Cardiac muscle cell (in vitro differentiated cells and primary cell): ENCODE measurements at places on chromosomes 11 and 22. TPM values are rescaled to one million over a fixed set of nuclear protein-coding genes. Genes with fewer than 3 reads are reported as not detected.

GRCh38 chr11:12193515-12194336 is 83.3 kb downstream of the MICAL2 start:
- no peaks in the 10 kb centered on the region for H3K27me3 ChIP-seq
- peak overlapping the region; percentile 72 for H3K27ac ChIP-seq
- no peak overlapping the region for H3K4me3 ChIP-seq
- H3K4me1 ChIP-seq = peaks cover 57% of the 10 kb centered on the region
- no peak for DNase-seq

- no peak overlapping the region for H3K4me3 ChIP-seq
- H3K27me3 ChIP-seq = no peaks in the 10 kb centered on the region
- no peaks in the 10 kb centered on the region for H3K4me1 ChIP-seq
- no peak for DNase-seq
- H3K36me3 ChIP-seq = no peaks in the 10 kb centered on the region
- H3K27ac ChIP-seq = no peak overlapping the region
These were observed 40.2 kb upstream of the B3GAT1 start for GRCh38 chr11:134452026-134452837.

DNA sequence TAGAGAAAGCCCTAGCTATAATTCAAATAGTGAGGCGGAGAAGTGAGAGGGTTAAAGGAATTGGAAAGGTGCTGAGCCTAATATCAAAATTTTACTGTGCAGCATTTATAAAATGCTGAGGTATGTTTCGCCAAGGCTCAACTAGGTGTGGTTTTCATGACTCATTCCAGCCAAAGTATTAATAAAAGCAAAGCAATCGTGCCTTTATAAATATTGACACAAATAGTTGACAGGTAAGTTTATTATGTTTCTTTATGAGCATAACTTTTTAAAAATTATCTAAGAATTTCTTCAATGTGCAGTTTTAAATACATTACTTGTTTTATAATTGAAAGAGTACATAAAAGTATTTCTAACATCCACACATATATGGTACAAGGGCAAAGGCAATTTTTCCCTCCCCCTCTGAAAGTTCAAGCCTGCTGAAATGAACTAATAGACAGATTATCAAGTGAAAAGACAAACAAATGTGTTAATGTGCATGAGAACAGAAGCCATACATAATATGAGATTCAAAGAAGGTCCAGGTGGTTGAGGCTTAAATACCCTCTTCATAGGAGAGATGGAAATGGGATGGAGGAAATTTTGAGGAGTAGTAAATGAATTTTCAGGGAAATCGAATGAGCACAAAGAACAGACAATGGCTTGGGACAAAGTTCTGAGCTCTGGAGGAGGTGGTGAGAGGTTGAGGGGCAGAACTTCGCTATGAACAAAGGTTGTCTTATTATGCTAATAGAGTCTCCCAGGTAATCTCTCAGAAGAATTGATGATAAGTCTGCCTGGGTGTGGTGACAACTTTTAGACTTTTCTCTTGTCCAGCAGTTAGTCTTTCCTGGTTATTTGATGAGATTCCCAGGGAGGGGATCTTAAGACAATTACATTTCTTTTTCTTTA is 326.5 kb downstream of the BUD13 start:
- no peak overlapping the region for H3K27ac ChIP-seq
- H3K27me3 ChIP-seq = no peaks in the 10 kb centered on the region
- peaks cover 8% of the 10 kb centered on the region for H3K4me1 ChIP-seq
- no peaks in the 10 kb centered on the region for H3K36me3 ChIP-seq
- no peak overlapping the region for H3K4me3 ChIP-seq
- DNase-seq = no peak

GRCh38 chr11:114448749-114449482 is 9.6 kb downstream of the REXO2 start:
- DNase-seq = no peak
- H3K27me3 ChIP-seq = no peaks in the 10 kb centered on the region
- H3K4me1 ChIP-seq = peaks cover 11% of the 10 kb centered on the region
- peaks cover 21% of the 10 kb centered on the region for H3K36me3 ChIP-seq
- no peak overlapping the region for H3K4me3 ChIP-seq

- H3K27me3 ChIP-seq = no peaks in the 10 kb centered on the region
- H3K27ac ChIP-seq = peak overlapping the region; percentile 68
- no peak overlapping the region for H3K4me3 ChIP-seq
- DNase-seq = no peak
- peaks cover 21% of the 10 kb centered on the region for H3K4me1 ChIP-seq
These were observed 43.2 kb upstream of the RDX start for GRCh38 chr11:110339456-110340250.

- no peaks in the 10 kb centered on the region for H3K36me3 ChIP-seq
- peaks cover 68% of the 10 kb centered on the region for H3K27me3 ChIP-seq
- peak; percentile 26 for DNase-seq
- H3K27ac ChIP-seq = no peak within 1 kb of the TSS
These were observed at the start of gene TMEM45B for GRCh38 chr11:129815596-129816461. TSS of gene TMEM45B (plus strand) at chr11:129815848. CDS start at chr11:129852483, 36,635 bp downstream.

- H3K27me3 ChIP-seq = no peaks in the 10 kb centered on the region
- H3K4me1 ChIP-seq = peaks cover 25% of the 10 kb centered on the region
- H3K4me3 ChIP-seq = no peak overlapping the region
- H3K36me3 ChIP-seq = no peaks in the 10 kb centered on the region
These were observed 63.3 kb downstream of the SYT9 start for GRCh38 chr11:7314811-7315604.

DNA sequence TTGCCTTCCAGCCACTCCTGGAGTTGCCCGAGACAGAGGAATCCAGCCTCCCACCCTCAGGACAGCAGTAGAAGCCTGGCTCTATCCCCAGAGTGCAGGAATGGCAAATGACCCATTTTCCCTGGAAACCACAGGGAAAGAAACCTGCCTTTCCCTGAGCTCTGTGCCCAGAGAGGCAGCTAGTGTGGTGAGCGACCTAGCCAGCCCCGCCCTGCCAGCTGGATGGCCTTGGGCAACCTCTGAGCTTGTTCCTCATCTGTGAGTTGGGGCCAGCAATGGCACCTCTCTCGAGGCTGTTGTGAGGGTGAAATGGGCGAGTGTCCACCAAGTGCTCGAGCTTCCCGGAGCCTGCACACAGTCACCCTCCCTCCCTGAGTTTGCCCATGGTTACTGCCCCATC is 3.7 kb downstream of the OMP start:
- H3K27ac ChIP-seq = no peak overlapping the region
- no peak overlapping the region for H3K4me3 ChIP-seq
- no peaks in the 10 kb centered on the region for H3K36me3 ChIP-seq

DNA sequence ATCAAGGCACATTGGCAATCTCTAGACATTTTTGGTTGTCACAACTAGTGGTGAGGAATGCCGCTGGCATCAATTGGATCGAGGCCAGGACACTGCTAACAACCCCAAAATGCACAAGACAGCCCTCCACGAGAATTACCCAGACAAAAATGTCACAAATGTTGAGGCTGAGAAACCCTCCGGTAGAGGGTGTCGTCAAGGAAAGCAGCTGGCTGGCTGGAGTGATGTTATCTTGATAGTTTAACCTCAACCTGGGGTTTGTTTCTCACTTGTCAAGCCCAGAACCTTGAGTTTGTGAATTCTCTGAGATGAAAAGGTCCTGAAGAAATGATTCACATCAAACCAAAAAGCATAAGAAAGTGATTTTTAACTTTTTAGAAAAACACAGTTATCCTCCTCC is 21.1 kb upstream of the TMPRSS13 start:
- peaks cover 4% of the 10 kb centered on the region for H3K4me1 ChIP-seq
- no peaks in the 10 kb centered on the region for H3K36me3 ChIP-seq
- H3K27ac ChIP-seq = no peak overlapping the region
- DNase-seq = peak; percentile 6

DNA sequence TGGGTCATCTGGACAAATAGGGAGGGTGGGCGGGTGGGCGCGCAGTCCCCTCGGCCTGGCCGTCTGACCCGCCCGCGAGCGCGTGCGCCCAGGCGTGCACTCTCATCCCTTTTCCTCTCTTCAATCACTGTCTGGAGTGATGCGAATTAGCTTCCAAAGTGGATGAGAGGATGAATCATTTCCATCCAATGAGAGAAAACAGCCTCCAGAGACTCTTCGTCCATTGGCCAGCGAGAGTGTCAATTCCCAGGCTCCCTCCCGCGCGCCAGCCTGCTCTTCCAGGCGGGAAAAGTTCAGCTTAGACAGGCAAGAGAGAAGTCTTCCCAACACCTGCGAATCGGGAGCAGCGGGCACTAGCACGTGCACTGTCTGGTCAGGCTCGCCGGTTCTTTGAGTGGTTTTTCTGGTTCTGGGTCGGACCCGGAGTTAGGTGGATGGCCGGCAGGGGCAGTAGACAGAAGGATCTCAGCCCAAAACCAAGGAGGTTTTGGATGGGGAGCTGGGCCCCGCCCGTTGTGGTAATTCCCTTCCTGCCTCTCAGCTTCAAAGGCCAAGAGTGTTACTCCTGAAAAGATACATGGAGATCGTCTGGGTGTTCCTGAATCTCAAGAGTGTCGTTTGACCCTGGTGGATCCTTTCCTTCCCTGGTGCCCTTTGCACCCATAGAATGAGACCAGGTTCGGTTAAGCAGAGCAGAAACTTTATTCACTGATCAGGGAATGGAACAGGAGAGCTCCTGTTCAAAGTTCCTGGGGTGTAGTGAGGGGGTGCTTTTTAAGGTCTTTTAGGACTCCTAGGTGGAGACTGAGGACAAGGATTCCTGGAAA is 33.4 kb upstream of the GLYATL1 start:
- DNase-seq = peak; percentile 89
- no peaks in the 10 kb centered on the region for H3K4me1 ChIP-seq
- H3K27ac ChIP-seq = no peak overlapping the region
- peak overlapping the region; percentile 26 for H3K4me3 ChIP-seq
- peaks cover 79% of the 10 kb centered on the region for H3K27me3 ChIP-seq

DNA sequence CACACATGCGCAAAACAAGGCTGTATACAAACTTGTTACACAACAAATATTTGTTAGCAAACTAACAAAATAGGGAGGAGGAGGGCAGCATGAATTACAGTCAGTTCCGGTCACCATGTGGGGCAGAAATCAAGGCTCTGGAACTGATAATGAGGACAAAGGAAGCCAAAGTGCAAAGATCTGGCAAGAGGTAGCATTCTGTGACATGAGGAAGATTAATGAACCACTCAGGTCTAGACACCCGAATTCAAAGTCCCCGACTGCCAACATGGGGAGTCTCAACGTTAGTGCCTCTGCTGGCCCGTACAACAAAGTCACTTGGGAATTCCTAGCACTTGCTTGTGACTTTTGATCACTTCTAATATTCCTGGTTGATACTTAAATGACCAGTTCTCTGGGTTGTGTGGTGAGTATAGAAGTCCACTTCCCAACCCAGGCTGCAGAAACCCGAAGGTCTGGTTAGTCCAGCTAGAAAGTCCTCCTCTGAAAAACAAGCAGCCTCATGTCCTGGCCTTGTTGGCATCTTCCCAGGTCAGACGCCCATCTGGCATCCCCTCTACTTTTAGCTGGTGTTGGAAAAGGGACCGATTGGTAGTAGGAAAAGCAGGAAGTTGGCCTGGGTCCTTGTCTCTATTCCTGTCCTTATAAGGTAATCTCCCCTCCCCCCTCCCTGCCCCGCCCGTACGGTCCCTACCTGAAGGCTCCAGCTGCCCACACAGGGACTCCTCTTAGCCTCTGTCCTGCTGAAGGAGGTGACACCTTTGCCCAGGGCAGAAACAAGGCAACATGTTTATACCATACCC is 1.6 kb downstream of the SUN2 start:
- H3K36me3 ChIP-seq = peaks cover 24% of the 10 kb centered on the region
- H3K4me3 ChIP-seq = peak overlapping the region; percentile 84
- H3K27me3 ChIP-seq = no peaks in the 10 kb centered on the region
- peaks cover 2% of the 10 kb centered on the region for H3K4me1 ChIP-seq
- peak; percentile 41 for DNase-seq

GRCh38 chr22:24435861-24436371 is 8.5 kb downstream of the ADORA2A start:
- no peaks in the 10 kb centered on the region for H3K27me3 ChIP-seq
- no peak overlapping the region for H3K27ac ChIP-seq
- H3K4me1 ChIP-seq = no peaks in the 10 kb centered on the region

- peaks cover 31% of the 10 kb centered on the region for H3K4me1 ChIP-seq
- peaks cover 7% of the 10 kb centered on the region for H3K36me3 ChIP-seq
- H3K27ac ChIP-seq = no peak overlapping the region
- H3K27me3 ChIP-seq = no peaks in the 10 kb centered on the region
- no peak overlapping the region for H3K4me3 ChIP-seq
These were observed 12.0 kb downstream of the PDHX start for GRCh38 chr11:34928268-34928959.

- H3K27me3 ChIP-seq = no peaks in the 10 kb centered on the region
- no peaks in the 10 kb centered on the region for H3K36me3 ChIP-seq
- no peak overlapping the region for H3K27ac ChIP-seq
- DNase-seq = peak; percentile 29
These were observed 76.5 kb upstream of the ZBED5 start for GRCh38 chr11:10934293-10934860.

- DNase-seq = peak; percentile 98
- no peaks in the 10 kb centered on the region for H3K4me1 ChIP-seq
- H3K4me3 ChIP-seq = no peak overlapping the region
- H3K27ac ChIP-seq = no peak overlapping the region
These were observed 6.7 kb downstream of the IL18 start for GRCh38 chr11:112156956-112157766.

- DNase-seq = peak; percentile 11
- no peak overlapping the region for H3K27ac ChIP-seq
- H3K36me3 ChIP-seq = peaks cover 11% of the 10 kb centered on the region
- H3K4me1 ChIP-seq = no peaks in the 10 kb centered on the region
- H3K4me3 ChIP-seq = no peak overlapping the region
These were observed 27.3 kb downstream of the SERGEF start for GRCh38 chr11:17985517-17985916.

GRCh38 chr11:114705280-114706024 is 27.1 kb downstream of the NXPE2 start:
- H3K36me3 ChIP-seq = no peaks in the 10 kb centered on the region
- no peak overlapping the region for H3K27ac ChIP-seq
- no peak overlapping the region for H3K4me3 ChIP-seq
- no peaks in the 10 kb centered on the region for H3K27me3 ChIP-seq
- H3K4me1 ChIP-seq = no peaks in the 10 kb centered on the region

DNA sequence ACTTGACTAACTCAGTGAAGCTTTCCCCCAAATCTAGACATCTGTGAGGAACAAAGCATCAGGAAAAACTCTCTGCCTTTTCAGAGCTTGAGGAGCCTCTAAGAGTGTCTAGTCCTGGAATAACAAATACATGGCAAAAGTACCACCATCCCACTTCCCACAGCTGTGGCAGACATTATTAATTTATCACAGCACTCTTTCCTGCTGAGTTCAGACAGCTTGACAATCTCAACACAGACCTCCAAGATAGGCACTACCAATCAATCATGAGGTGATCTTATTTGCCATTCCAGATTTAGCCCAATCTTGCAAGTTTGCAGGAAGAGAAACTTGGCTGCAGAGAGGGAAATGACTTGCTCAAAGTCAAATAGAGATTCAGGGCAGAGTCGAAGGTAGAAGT is 202.8 kb downstream of the MN1 start:
- no peak overlapping the region for H3K4me3 ChIP-seq
- H3K4me1 ChIP-seq = no peaks in the 10 kb centered on the region
- DNase-seq = no peak
- H3K27ac ChIP-seq = no peak overlapping the region
- no peaks in the 10 kb centered on the region for H3K27me3 ChIP-seq

GRCh38 chr22:49393526-49393925 is 434.1 kb downstream of the BRD1 start:
- H3K27ac ChIP-seq = no peak overlapping the region
- no peaks in the 10 kb centered on the region for H3K27me3 ChIP-seq
- H3K36me3 ChIP-seq = no peaks in the 10 kb centered on the region
- no peaks in the 10 kb centered on the region for H3K4me1 ChIP-seq
- no peak overlapping the region for H3K4me3 ChIP-seq

Gene FIBIN
- total RNA-seq = 1.8 TPM in 2 replicates

Gene DDX17
- 682 and 855 TPM in 2 replicates for total RNA-seq

Gene ACTN3
- total RNA-seq = 74.2 and 189 TPM in 2 replicates

Gene TRIM6
- 5.5 and 11.4 TPM in 2 replicates for total RNA-seq

Gene DLG2
- 6.1 and 15.9 TPM in 2 replicates for total RNA-seq

Gene NRIP3
- total RNA-seq = 2.1 and 2.5 TPM in 2 replicates
